Stimulated activated CD4-positive, alpha-beta T cell treated with anti-CD3 and anti-CD28 coated beads, TNF-alpha, amount 100 ng/mL, for 4 hours (primary cell): ENCODE measurements at places on chromosomes 5 and 9.

- no peak for DNase-seq
Observed at GRCh38 chr5:150541895-150542294, 34.0 kb downstream of the NDST1 start.

DNA sequence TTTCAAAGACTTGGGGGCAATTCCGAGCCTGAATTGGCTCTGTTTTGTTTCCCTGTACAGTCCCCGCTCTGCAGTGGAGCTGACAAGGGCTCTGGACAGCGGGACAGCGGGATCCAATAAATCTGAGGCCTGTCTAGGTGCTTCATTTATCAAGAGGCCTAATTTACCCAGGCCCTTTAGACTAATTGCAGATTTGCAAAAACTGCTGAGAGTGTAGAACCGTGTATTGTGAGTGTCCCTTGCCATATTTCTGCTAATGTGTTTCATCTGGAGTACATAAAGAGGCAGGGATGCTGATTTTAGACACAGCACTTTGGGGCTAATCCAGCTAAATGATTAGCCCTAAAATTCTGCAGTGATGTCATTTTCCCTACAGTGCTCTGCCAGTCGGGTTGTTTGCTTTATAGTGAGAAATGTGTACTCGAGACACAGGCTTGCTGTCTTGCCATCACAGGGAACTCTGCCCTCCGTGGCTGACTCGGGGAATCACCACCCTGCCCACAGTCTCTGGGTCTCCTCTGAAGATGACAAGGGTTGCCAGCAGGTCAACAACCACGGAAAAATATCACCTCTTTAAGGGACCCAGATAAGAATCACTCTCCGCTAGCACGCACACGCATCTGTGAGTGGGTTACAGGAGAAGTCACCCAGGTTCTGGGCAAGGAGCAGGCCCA is 592.0 kb downstream of the BNC2 start:
- no peak for DNase-seq

DNA sequence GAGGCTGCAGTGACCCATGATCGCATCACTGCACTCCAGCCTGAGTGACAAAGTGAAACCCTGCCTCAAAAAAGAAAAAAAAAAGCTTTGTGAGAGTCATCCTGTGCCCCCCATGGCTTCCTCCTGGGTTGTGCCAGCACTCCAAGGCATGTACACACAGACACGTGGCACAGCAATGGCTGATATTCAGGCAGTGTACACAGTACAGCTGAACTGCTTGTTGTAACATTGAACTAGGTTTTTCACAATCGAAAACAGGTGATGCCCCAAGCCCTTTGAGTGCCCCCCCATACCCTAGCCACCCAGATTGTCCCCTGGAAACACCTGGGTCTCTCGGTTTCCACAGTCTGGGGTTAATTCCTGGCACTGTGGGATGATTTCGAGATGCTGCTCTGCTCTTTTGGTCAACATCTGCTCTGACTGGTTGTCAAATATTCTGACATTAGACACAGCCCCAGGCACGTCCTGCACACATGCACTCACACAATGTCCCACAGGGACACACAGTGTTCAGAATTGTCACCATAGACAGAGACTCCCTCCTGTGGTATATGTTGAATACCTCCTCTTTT is 9.2 kb downstream of the SPINK4 start:
- DNase-seq = no peak

- no peak for DNase-seq
Observed at GRCh38 chr9:2284770-2285169, 269.6 kb downstream of the SMARCA2 start.

DNA sequence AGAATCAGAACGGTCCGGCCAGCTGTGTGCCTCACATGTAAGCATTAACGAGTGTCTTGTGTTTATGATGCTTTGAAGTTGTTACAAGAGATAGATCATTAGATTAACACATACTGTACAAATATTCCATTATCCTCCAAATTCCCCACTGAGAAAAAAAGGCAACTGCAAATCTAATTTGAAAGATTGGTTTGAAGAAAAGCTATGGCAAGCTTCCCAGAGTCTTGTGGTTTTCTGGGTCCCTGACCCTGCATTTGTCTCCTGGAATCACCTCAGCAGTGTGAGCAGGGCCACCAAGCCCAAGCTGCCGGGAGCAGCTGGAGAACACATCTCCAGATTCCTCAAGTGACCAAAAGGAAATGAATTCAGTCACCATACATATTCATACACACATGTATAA is 36.9 kb upstream of the ADAMTS16 start:
- DNase-seq = no peak

DNA sequence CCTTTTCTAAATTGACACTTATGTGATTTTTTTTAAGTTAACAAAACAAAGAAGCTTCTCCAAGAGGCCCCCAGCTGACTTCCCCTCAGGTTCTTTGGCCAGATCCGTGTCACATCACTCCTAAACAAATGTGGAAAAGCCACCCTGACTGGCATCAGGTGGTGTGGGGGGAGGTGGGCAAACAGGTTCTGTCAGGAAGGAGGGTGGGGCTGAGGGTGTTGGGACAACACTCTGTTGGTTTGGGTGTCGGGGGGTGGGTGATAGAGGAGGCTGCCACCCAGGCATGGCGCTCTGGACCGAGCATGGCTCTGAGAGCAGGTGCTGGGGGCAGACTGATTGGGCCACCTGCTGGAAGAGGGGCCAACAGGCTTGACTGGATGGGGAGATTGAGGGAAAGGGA is 210.9 kb downstream of the HSPA4 start:
- no peak for DNase-seq

- no peak for DNase-seq
Observed at GRCh38 chr9:3929345-3930047, 370.4 kb downstream of the GLIS3 start.

GRCh38 chr5:522899-523440 is 1.3 kb downstream of the SLC9A3 start:
- DNase-seq = no peak

DNA sequence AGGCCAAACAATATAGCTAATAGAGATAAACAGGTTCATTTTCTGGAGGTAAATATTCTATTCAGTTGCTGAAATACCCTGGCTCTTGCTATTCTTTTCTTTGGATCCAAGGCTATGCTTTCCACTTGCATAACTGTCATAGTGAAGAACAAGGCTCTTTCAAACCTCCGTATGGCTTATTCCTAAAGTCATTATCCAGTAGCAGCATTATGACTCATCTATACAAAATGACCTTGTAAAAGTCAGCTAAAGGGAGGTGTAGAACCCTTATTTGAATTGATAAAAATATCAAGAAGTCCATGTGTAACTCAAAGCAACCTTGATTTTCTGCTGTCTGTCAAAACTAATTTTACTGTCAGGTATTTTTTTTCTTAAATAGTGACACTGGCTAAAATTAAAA is 447.8 kb downstream of the PLK2 start:
- no peak for DNase-seq

GRCh38 chr5:153749960-153750359 is 259.5 kb downstream of the GRIA1 start:
- no peak for DNase-seq

GRCh38 chr9:115775659-115776058 is 377.9 kb upstream of the PAPPA start:
- no peak for DNase-seq

GRCh38 chr9:122232796-122233306 is 4.1 kb upstream of the LHX6 start:
- DNase-seq = no peak

DNA sequence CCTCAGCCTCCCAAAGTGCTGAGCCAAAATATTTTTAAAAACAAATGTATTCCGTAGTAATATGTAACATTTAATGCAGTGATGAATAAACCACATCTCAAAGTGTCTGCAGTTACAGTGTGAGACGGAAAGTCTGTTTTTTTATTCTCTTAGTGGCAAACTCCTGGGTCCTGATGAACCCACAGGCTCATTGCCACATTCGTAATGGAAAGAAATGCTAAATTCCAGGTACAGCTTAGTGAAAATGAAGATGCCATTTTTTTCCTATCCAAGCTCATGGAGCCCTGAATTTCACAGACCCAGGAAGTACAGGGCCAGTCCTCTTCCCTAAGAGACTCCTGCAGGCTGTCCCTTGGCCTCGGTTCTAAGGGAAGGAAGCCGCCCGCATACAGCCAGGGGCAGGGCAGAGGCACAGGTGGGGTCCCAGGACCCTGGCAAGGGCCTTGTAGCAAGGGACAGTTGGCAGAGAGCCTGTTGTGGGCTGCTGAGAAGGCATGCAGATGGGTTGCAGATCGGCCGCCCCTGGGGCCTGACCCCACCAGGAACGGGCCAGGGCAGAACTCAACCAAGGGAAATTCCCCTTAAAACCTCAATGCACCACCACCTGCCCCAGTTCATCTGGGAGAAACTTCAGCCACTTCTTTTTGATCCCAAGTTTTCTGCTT is 36.2 kb downstream of the IPPK start:
- DNase-seq = no peak

- no peak for DNase-seq
Observed at GRCh38 chr9:89078860-89079259, 87.6 kb downstream of the S1PR3 start.

GRCh38 chr9:133454325-133454724 is 5.5 kb upstream of the CACFD1 start:
- no peak for DNase-seq

DNA sequence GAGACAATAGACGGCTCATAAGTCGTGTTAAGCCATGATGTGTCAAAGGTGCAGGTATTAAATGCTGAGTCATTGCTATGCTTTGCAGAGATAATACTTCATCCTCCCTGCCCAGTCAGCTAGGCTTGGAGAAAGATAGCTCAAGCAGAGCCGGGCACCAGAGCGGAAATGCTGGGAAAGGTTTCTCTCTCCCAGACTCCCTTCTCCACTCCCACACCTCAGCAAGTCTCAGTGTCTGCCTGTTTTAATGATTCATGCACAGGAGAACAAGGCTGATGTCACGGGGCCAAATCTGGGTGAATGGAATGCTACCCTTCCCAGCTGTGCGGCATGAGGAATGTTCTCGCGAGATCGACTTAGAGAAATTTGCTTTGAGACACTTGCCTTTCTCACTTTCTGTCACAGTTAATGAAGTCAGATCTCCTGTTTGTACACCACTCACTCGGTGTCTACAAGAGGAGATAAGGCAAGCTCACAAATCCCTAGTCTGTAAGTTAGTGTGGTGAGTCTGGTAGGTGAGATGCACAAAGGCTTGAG is 204.4 kb downstream of the EFNA5 start:
- DNase-seq = no peak

DNA sequence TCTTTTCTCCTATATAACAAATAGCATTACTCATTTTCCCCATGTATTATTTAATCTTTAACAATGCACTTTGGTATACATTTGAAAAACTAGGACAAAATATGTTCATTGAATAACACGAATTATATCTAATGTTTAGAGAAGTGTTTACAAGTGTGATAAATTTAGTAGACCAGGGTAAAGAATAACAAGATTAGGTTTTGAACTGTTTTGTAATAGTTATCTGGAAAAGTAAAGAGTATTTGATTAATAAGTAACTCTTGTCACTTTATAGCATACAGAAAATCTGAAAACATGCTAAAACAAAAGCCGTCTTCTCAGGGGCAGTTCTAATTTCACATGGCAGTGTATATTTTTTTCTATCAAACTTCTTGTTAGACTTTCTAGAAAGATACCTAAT is 58.5 kb downstream of the PPIC start:
- no peak for DNase-seq

GRCh38 chr5:59234236-59234635 is 651.4 kb downstream of the RAB3C start:
- no peak for DNase-seq

- DNase-seq = no peak
Observed at GRCh38 chr9:121518634-121519033, 19.0 kb upstream of the GGTA1 start.

DNA sequence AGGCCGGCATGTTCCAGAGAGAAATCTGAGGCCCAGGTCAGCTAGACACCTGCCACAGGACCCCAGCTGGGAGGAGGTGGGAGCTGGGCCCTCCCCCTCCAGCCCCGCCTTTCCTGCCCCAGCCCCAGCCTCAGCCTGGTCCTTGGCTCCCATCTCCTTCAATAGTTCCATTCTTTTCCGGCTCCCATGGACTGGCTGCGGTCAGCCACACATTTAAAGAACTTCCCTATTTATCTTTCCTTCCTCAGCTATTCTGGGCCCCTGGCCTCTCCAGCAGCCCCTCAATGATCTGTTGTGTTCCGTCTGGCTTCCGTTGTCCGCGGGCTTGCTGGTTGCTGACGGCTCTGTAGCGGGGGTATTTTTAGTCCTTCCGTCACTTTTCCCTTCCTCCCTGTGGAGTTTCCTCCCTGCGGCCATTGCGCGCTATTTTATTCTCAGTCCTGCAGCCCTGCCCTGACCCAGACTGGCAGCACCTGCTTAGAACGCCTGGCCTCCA is 73.8 kb downstream of the AMBP start:
- no peak for DNase-seq

DNA sequence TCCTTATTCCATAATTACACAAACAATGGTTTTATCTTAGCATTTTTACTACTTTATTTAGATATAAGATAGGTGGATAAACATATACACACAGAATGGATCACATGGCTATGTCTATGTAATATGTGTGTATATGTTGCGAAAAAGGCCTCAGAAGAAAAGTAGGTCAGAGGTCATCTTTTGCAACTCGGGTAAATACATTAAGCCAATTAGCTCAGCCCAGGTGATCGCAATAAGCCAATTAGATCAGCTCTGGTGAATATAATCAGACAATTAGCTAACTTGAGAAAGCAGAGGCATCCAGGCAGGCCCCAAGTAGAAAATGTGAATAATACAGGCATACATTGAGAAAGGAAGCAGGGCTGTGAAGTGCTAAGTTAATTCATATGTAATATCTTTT is 24.3 kb downstream of the SLCO4C1 start:
- no peak for DNase-seq

GRCh38 chr5:149358294-149358651 is 427 bp downstream of the PCYOX1L start:
- no peak for DNase-seq

- DNase-seq = no peak
Observed at GRCh38 chr5:138448481-138449398, 9.9 kb downstream of the REEP2 start.

DNA sequence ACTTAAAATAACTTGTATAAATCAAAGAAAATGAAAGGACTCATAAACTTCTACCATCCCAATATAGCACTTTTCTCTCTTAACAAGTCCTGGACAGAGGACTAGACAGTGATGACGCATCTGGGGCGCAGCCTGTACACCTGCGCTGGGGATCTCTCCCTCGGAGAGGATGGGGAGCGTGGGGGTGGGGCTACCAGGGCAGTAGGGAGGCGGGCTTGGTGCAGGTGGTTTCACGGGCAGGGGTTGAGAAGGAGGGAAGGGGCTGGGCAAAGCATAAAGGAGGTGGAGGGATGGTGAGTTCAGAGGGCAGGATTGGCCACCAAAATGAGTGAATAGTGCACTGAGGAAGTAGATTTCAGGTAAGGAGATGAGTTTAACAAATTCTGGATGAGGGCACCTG is 41.1 kb downstream of the STC2 start:
- no peak for DNase-seq

DNA sequence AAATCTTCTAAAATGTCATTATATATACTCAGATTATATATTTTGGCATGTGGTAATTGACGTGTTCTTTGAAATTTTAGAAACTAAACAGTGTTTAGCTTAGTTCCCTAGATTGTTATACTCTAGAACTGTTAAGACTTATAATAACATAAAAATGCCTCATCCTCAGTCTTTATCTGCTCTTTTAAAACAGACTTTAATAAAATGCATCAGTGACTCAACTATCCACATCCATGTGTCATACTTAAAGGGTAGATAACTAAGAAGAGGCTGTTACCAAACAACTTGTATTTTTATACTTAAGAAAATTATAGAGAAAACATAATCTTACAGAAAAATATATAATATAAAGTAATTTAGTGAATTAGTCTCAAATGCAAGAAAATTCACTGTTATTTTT is 15.2 kb downstream of the NFIL3 start:
- no peak for DNase-seq
